ENCODE measurements at places on chromosomes 2 and 18.

- no peak for DNase-seq
These were observed at the start of gene UGT1A3 for GRCh38 chr2:233728723-233729301. TSS of gene UGT1A3 (plus strand) at chr2:233729042. CDS start at chr2:233729127, 85 bp downstream.

GRCh38 chr2:127314193-127314988, 20.4 kb upstream of the ERCC3 start:
- DNase-seq, result no peak

- DNase-seq, result no peak
These were observed 49.7 kb downstream of the PDCL3 start for GRCh38 chr2:100612388-100613000.

DNA sequence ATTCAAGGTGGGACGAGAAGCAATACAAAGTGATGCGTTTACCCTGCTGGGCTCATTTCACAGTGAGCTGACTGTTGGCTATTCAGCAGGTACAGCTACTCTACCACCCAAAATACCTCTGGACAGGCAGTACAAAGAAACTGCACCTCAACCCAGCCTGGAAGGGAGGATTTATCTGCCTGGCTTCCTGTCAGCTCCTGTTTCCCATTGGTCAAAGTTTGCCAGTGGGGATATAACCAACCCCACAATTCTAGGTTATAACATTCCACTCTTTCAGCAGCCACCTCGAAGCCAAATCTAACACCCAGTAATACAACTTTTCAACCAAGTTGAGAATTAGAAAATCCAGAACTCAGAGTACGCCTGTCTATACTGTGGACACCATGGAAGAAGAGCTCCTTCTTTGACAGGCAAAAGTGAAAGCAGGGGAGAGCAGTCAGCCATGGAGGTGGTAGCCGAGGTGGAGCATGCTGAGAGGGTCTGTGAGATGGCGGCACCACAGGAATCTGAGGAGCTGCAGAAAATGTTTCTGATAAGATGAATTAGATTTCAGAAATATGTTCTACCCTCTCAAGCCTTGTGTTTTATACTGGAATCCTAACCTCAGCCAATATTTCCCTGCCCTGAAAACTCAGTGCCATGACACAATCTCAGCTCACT, 10.8 kb downstream of the DUSP19 start:
- no peak for DNase-seq

Measured in activated CD4-positive, alpha-beta T cell treated with anti-CD3 and anti-CD28 coated beads for 1 hour (primary cell).